ENCODE measurements at places on chromosomes 1 and 21. TPM values are rescaled to one million over a fixed set of nuclear protein-coding genes. Genes with fewer than 3 reads are reported as not detected.

- no peak for DNase-seq
These were observed 5.0 kb downstream of the GCLM start for GRCh38 chr1:93904228-93904627.

GRCh38 chr1:63774617-63775417 lies 1.0 kb downstream of the ROR1 start:
- no peak for DNase-seq

GRCh38 chr1:153028766-153029165 lies 2.2 kb upstream of the SPRR1B start:
- no peak for DNase-seq

GRCh38 chr21:31416465-31416864 lies 72.4 kb upstream of the TIAM1 start:
- DNase-seq: no peak

GRCh38 chr1:21926814-21927532 lies 10.1 kb downstream of the HSPG2 start:
- no peak for DNase-seq

The FNBP1L gene
- total RNA-seq: 62.7 TPM

The KHDC4 gene
- total RNA-seq: 34.8 TPM

The RFX5 gene
- 47.0 TPM for total RNA-seq

The SPRR4 gene
- not detected for total RNA-seq

DNA sequence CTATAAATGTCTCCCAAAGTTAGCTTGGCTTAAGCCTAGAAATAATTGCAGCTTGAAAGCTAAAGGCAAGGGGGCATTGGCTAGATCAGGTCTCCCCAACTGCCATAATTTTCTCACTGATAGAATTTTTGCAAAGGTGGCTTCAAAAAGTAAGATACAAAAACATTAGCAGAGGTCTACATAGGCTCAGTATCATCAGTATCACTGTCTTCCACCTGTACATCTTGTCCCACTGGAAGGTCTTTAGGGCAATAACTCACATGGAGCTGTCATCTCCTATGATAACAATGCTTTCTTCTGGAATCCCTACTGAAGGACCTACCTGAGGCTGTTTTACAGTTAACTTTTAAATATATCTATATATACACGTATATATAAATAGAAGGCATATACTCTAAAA lies 14.9 kb downstream of the OSBPL9 start:
- no peak for DNase-seq

DNA sequence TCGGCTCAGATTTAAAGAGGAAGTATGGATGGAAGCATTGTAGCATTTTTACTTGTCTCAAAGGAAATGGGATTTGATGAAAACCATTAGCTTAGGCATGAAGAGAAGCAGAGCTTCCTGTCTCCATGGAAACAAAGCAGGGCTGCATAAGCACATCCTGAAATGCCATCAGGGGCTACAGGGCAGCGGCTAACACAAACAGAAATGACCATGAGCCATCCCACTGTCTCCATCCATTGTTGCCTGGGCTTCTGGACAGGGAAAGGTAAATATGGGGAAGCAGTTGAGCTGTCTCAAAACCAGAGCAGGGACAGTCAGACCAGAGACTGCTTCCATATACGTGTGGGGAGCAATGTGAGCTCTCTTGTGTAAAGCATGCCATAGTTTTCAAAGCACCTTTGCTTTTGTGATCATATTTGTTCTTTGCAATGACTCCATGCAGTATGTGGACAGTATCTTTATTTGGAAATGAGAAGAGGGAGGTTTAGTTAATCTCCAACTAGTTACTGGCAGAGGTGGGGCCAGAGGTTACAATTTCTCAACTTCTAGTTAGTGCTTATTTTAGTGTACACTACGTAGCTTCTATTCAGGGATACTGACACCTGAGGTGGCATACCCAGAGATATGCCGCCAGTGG lies 176.1 kb downstream of the CACNA1E start:
- DNase-seq: no peak

The ST6GALNAC3 gene
- 12.4 TPM for total RNA-seq

The OR2L8 gene
- total RNA-seq: not detected

GRCh38 chr1:151839457-151840403 lies at the start of gene C2CD4D:
Gene C2CD4D (minus strand): TSS chr1:151839820. CDS start chr1:151838989, 831 bp downstream.
- no peak for DNase-seq

- no peak for DNase-seq
These were observed 32.8 kb downstream of the DLGAP3 start for GRCh38 chr1:34896612-34897011.

The CFAP74 gene
- total RNA-seq: not detected

The LCE1D gene
- total RNA-seq: not detected

GRCh38 chr1:183543619-183544204 lies 46.5 kb downstream of the NCF2 start:
- DNase-seq: peak; percentile 39

- no peak for DNase-seq
These were observed 144.3 kb upstream of the SYT6 start for GRCh38 chr1:114298008-114298407.

DNA sequence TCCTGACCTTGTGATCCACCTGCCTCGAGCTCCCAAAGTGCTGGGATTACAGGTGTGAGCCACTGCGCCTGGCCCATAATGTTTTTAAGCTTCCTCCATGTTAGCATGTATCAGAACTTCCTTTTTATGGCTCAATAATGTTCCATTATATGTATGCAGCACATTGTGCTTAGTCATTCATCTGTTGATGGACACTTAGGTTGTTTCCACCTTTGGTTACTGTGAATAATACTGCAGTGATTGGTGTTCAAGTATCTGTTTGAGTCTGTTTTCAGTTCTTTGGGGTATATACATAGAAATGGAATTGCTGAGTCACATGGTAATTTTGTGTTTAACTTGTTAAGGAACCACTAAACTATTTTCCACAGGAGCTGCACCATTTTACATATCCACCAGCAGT lies 17.7 kb downstream of the CMPK1 start:
- no peak for DNase-seq

GRCh38 chr1:198918920-198919319 lies 280.1 kb downstream of the PTPRC start:
- no peak for DNase-seq

The GNG12 gene
- total RNA-seq: 156 TPM

DNA sequence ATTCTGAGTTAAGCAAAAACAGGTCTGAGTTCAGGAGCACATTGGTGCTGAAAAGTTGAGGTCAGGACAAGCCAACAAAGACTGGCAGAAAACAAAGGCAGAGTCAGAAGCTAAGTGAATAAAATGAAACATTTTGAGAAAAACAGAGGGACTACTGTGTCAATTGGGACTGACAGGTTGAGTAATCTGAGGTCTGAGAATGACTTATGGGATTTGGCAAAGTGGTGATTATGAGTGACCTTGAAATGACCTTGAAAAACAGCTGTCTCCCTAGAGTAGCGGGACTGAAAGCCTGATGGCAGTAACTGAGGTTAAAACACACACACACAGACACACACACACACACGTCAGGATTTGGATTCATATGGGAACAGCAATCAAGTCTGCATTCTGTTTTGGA lies 8.8 kb upstream of the COG2 start:
- no peak for DNase-seq

DNA sequence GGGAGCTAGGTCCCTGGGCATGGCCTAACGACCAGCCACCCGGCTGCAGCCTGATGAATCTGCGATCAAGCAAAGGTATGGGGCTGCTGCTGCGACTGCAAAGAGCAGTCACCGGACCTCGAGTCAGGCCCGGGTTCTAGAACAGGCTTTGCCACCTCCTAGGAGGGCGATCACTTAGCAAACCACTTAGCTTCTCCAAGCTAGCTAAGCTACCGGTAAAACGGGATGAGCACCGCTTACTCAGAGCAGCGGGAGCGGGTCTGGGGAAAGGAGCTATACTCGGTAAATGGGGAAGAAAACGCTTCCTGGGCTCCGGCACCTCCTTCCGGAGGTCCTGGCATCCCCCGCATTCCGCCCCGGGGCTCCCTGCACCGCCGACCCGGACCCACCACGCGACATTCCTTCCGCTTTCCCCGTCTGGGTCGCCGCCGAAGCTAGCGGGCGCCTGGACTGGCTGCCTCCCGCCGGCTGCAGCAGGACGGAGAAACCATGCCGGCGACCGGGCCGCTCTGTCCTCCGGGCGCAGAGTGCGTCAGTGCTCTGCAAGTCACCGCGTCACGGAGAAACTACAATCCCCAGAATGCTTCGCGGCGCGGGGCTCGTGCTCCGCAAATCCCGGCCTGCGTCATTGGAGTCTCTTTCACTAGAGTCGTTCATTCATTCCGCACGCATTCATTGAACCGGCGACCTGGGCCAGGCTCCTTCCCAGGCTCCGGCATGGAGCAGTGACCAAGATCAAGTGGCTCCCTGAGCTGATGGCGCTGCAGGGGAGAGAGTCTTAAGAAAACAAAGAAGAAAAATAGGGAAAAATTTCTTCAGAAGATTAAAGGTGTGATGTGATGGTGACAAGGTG lies at the start of gene LSM10:
LSM10 (minus strand) TSS at position 531 of the 853 bp plus-strand sequence. CDS start 3,779 bp downstream, outside the sequence.
- no peak for DNase-seq

DNA sequence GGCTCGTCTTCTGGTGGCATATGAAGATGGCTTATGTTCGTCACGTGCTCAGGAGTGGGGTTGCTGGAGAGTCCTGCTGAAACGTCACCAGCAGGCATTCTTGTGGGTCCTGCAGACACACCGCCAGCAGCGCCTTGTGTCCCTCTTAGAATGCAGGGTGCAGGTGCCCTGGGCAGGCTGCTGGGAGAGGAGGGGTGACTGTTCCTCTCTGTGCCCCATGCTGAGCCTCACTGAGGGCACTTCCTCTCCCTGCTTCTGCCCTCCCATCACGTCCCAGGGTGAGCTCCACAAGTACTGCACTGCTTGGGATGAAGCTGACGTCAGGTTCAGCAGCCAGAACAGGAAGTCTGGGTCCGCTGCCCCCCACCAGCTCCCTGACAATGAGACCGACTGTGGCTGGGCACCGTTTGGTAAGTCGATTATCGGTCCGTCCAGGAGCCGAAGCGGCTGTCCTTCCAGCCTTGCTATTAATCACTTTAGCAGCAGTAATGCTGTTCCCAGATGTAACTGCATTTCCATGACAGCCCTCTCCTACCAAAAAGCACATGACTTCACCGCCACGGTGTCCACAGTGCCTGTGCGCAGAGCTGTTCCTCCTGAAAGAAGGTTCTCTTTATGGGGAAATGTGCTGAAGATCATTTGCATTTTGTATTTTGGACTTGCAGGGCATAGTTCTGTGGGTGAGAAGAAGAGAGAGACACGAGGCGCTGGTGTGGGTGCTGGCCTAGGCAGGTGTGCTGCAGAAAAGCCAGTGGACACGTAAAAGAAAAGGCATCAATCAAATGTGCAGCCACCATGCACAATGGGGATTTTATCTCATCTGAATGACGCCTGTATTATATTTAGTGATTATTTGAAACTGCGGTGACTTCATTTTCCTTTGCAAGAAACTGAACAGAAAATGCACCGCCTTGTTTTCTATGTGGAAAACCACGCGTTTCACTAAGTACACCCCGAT lies 21.0 kb downstream of the SLC37A1 start:
- DNase-seq: no peak

GRCh38 chr21:25396135-25396711 lies 211.1 kb downstream of the MRPL39 start:
- no peak for DNase-seq

DNA sequence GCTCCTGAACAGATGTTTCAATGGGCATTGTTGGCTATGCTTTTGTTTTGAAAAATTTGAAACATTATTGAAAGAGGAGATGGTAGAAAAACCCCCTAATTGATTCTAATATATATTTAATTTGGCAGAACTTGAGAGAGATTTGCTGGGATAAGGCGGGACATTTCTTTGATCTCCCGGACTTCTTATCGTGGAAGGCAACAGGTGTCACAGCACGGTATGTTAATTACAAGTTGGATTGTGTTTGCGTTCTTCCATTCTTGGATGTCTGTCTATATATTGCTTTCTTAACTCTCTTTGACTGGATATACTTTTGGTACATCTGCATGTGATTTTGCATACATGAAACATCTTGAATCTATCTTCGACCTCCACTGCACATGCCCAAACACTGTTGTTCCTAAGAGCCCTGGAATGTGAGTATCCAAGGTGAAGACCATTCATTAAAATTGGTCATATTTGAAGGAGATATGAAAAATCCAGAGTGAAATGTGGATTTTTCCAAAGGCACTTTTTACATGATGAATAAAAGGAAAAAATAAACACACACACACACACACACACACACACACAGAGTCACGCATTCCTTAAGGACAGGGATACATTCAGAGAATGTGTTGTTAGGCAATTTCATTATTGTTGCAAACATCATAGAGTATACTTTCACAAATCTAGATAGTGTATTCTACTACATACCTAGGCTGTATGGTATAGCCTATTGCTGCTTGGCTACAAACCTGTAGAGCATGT lies 81.9 kb downstream of the FGGY start:
- DNase-seq: no peak

DNA sequence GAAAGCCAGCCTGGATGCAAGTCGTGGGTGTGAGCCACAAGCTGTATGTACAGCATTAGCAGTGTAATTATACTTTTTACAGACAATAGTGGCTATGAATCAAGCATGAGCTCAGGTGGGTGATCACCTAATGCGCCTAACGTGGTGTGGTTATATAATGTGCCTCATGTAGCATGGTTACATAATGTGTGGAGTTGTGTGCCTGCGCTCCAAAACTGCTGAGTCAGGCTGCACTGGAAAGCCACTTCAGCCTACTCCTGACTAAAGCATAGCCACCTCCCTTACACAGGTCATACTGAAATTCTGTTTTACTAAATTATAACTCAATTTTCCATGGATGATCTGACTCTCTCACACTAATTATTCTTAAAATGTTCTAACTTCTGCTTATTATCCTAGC lies 69.8 kb downstream of the KCNT2 start:
- no peak for DNase-seq

The FCRLA gene
- not detected for total RNA-seq

The CELA2A gene
- not detected for total RNA-seq

DNA sequence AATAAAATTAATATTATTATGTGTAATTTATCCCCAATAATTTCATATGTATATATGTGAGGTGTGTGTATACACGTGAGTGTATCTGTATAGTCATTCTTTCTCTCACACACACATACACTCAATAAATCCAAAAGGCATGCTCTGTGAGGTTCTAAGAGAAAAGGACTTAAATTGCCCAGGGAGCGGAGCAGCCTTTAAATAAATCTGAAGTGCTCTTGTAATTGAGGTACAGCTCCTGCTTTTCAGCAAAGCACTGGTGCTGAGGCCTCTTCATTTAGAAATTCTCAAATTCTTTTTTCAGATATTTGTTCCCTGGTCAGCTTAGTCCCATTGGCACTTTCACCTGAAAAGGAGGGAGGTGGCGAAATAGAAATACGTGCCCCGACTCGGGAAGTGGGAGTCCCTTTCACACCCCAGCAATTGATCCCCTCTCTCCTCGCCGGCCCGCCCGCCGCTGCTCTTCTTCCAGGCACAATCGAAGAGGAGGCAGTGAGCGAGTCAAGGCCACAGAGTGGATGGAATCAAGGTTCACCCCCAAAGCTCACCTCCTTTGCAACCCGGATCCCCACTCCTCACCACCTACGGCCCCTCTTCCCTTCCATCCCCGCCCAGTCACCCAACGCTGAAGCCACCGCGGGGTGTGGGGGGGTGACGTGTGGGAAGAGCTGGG lies 944 bp downstream of the PLPPR5 start:
- no peak for DNase-seq

DNA sequence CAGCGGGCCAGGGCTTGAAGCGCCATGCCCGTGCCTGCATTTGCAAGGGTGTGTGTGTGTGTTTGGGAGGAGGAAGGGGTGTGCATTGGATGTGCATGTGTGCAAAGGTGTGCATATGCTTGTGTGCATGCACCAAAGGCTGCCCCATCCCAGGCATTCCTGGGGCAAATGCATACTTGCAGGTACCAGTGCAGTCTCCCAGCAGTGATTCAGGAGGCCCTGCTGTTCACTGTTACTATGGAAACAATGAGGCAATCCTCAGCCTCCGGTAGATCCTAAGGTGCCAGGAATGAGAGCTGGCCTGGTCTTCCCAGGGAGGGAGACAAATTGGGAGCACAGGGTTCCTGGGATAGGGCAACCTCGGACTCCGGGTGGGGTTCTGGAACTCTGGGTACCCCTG lies 7.5 kb upstream of the FNDC5 start:
- DNase-seq: no peak

Data from glomerular endothelial cell (primary cell).